ENCODE measurements at places on chromosomes 7 and 10.

- DNase-seq, result no peak
Observed at GRCh38 chr7:75718390-75719031, 20.2 kb downstream of the HIP1 start.

DNA sequence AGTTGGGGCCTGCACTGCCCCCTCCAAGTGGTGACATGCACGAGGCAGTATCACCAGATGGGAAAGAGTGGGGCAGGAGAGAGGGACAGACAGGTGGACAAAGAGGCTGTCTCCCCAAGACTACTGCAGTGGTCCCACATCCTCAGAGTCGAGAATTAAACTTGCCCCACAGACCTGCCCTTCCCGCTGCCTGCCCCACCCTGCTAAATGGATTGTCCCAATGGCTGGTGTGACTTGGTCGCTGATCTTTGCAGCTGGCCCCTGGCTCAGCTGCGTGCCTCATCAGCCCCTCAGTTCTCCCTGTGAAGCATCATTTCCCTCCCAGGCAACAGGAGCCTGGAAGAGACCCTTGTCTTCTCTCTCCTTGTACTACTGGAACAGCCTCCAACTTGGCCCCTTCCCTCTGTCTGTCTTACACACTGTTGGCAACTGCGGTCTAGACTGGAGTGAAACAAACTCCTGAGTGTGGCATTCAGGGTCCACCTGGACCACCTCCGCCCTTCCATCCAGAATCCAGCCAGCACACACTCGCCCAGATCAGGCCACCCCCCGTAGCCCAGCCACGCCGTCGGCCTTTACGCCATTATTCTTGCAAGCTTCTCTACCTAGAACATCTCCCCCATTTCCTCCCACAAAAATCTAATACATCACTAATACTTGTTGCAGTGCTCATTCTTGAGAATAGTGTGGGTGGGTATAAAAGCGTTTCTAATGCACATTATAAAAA lies 275.1 kb downstream of the CELF2 start:
- DNase-seq, result no peak

DNA sequence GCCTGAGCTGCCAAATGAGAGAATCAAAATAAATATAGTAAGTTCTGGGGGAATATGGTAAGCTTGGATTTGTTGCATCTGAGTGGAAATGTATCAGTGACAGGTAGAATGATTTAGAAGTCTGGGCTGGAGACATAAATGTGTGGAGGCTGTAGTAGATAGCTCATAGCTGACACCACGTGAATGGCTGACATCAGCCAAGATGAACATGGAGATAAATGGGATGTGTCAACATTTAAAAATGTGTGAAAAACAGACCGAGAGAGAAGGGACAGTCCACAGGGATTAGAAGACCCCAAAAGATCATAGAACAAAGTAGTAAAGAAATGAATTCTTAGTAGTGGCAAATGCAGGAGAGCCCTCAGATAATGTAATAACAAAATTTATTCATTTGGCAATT lies 40.9 kb downstream of the NAMPT start:
- no peak for DNase-seq

DNA sequence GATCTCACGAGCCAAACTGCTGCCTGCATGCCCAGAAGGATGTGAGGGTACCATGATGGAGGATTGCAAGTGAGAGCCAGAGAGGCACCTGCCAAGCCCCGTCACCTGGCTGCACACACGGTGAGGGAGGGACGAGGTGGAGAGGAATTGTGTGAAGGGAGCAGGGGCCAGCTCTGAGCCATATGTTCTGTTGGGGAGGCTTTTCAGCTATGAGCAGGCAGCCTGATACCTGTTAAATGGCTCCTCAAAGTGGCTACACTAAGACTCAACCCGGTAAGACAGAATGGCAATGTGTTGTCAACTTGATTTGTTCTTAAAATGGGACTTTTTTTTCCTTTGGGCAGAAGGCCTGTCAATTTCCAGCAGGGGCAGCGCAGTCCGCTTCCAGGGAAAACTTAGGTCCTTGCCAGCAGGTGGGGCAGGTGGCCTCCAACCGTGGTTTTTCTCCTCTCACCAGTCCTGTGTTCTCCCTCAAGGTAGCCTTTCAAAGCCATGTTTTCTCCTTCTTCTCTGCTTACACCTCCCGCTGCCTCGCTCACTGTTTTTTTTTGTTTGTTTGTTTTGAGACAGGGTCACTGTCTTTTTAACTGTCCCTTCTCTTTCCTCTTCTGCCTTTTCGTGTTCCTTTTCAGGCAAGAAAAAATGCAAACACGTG lies 57.7 kb upstream of the ZNRF2 start:
- DNase-seq, result no peak

DNA sequence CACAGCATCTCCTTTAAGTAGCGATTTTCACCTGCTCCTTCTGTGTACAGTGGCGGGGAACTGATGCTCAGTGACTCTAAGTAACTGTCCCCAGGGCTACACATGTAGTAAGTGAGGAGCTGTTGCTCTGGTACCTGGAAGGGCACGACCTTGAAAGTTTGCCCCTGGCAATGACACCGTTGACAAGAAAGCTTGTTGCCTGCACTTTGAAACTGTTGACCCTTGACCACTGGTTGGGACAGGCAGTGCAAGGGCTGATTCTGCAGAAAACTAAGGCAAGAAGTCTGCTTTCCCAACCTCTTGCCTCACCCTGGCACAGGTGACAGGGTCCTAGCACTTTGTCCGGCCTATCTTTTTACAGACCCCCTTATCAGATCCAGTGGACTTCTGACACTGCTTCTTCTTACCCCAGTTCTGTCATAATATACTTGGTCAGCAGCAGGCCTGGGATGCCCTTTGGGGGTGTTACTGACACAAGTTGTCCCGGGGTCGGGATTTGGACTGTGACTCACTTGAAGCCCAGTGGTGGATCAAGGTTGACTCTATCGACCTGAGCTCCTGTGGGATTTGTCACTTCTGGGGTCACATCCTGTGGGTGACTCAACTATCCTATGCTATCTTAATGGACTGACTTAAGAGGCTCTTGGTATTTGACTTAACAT lies 5.8 kb downstream of the ACSL5 start:
- DNase-seq, result no peak

DNA sequence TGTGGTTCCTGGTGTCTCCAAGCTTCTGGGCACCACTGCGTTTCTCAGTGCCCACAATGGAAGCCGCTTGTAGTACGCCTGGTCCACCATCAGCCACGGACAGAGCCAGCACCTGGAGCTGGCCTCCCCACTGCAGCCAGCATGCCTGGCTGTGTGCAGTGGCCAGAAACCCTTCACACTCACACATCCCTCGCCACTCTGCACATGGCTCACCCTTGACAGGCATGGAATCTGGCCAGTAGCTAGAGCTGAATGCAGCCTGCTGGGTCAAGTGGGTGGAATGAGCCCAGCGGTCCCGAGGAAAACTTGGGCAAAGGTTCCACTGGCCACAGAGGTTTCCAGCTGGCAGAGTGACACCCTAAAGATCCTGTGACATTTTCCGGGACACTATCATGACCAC lies 146.0 kb upstream of the ADO start:
- DNase-seq, result no peak

- no peak for DNase-seq
Observed at GRCh38 chr10:3452683-3453361, 280.2 kb upstream of the PITRM1 start.

DNA sequence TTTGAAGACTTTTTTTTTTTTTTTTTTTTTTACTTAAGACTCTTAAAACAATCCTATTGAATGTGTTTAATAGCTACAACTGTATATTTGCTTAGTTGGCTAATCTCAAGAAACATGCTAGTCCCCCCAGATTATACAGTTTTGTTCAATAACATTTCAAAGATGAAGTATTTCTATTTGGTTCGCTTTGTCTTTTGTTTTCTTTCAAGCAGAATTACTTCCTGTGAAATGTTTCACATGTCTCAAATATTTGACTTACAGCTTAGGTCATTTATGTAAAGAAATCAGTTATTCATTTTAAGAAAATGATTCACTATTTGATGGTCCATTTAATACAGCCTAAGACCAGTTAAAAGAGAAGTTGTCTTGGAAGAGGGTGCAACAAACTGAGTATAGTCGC lies 12.8 kb upstream of the LAMB1 start:
- DNase-seq, result no peak

DNA sequence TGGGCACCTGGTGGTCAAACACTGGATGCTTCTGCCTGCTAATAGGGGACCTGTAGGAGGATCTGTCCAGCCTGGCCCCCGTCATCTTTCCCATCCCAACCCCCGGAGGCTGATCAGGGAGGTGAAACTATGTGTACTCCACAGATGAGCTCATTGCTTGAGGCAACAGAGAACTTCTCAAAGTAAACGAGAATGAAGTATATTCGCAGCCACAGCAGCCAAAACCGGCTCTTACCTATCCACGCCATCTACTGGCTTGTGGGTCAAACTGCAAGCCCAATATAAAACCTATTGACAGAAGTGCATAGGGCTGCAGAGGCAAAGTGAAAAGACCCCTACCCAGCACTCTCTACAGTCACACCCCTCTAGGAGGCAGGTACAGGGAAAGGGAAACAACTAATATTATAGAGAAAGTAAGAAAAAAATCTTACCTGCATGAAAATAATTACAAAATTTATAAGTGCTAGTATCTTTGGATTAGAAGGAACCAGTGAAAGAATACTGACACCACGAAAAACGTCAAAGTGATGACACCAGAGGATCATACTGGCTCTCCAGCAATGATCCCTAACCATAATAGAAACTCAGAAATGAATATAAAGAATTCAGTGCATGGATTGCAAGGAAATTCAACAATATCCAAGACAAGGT lies 973.5 kb downstream of the ANKRD7 start:
- DNase-seq, result no peak

- no peak for DNase-seq
Observed at GRCh38 chr7:147197006-147197405, 1080.4 kb downstream of the CNTNAP2 start.

DNA sequence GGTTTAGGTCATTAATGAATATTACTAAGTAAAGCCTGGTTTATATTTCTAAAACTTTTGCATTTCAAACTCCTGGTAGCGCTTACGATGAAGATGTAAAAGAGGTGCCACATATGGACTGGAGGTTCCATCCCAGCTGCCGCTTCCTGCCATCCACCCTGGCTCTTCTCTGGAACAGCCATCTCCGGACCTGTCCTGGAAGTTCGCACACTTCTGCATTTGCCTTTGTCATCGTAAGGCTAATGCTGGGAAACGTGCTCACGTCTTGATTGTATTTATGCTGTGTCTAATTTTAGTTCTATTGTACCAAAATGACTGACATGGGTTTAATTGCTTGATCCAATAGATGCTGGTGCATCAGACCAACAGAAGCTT lies 103.1 kb downstream of the HIPK2 start:
- no peak for DNase-seq

DNA sequence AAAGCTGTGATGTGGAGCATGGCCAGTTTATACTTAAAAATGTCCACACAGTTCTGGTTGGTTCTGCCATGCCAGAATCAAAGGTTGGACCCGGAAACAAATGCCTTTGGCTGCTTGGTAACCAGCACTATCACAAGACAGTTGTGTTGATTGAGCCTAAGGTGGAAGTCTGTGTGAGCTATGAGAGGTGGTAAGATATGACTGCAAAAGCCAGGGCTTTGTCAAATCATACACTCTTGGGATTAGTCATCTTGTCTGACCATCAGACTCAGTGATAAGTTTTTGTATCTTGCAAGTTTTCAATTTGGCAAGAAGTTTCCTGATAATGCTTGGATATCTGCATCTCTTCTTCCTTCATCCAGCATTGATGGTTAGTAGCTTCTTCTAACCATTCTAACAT lies 35.5 kb downstream of the GPR141 start:
- no peak for DNase-seq

GRCh38 chr10:132508581-132509443 lies 28.8 kb upstream of the INPP5A start:
- no peak for DNase-seq

DNA sequence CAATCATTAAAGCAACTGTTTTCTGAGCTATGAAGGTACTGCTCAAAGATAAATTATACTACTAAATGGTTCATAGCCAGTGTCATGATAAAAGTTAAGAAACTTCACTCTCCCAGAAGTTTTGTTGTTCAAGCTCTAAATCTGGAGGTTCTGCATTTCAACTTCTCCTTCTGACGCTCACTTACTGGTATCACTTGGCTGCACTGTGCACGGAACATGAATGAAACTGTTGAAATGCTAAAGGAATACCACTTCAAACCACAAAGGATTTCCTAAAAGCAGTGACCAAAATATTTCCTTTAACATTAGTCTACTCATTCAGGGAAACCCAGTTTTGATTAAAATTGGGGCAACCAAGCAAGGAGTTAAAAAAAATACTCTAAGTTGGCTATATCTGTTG lies 93.6 kb downstream of the UBE2H start:
- no peak for DNase-seq

DNA sequence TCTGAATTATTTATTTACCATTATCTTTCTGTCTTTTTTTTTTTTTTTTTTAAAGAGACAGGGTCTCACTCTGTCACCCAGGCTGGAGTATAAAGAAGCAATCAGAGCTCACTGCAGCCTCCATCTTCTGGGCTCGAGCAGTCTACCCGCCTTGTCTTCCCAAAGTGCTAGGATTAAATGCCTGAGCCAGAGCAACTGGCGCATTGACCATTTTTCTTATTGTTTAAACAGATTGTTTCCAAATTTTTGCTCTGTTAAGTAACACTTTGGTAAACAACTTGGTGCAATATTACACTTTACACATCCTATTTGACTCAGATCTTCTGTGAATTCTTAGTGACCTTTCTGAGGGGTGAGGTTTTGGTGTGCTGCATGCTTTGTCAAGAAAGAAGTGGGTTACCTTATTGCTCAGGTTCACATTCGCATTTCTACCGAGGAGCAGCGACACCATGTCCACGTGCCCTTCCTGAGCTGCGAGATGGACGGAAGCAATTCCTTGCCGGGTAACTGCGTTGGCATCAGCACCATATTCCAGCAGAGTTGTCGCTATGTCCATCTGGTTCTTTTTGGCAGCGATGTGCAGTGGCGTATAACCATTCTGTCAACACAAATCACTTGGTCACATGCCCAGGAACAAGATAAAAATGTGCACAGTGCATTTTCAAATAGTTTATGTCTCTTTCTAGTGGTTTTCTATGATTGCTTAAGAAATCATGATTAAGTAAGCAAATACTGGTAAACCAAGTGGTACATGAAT lies 203.2 kb downstream of the ANK3 start:
- no peak for DNase-seq

GRCh38 chr7:67619175-67619574 lies 622.5 kb downstream of the TYW1 start:
- DNase-seq, result peak; percentile 13

DNA sequence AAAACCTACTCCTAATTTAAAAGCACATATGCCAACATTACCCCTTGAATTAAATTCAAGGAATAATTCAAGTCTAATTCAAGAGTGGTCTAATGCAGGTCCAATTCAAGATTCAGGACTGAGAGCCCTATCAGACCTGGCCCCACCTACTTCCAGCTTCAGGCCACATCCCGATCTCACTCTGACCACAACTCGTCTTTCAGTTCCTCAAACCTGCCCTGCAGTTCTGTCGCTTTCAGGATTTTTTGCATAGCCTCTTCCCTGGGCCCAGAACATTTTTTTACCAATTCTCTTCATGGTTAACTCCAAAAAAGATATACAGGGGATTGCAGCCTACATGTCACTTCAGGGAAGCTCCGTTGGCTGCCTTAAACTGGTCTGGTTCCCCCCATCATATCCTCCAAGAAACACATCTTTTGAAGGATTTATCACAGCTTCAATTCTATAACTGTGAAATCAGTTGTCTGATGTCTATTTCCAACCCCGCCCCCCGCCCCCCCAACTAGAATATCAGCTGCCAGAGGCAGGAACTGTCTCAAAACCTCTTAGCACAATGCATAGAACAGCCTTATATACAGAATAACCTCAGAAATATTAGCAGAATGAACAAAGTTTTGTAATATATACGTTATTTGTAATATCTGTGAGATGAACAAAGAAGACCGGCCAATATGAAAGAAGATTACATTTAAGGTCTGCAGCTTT lies 20.8 kb downstream of the CCDC6 start:
- no peak for DNase-seq

Measured in NCI-H187 (cell line).